T47D (cell line): ENCODE measurements at places on chromosomes 3 and 15.
A peak's percentile ranks its signal among the peaks of the same experiment; 100 is the strongest.

GRCh38 chr3:65181391-65181871 is 493.6 kb upstream of the ADAMTS9 start:
- DNase-seq = no peak

DNA sequence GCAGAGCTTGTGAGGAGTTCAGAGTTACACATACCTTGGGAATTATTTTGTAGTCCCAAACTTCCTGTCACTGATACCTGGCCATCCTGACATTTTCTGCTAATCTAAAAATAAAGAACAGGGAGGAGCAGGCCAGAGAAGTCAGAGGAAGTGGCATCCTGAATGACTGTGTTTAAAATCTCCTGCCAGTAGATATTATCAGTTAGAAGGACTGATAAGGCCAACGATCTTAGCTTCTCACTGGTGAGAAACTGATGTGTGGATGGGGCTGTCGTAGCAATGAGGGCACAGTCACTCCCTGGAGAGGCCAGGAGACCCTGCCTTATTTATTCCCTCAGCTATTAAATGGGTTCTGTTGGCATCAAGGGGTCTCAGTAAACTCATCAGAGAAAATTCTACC is 115.1 kb downstream of the DGKG start:
- no peak for DNase-seq

- no peak for DNase-seq
These were observed 184.9 kb downstream of the ATG7 start for GRCh38 chr3:11457135-11457534.

- no peak for DNase-seq
These were observed 311.5 kb downstream of the SV2B start for GRCh38 chr15:91411586-91411985.

DNA sequence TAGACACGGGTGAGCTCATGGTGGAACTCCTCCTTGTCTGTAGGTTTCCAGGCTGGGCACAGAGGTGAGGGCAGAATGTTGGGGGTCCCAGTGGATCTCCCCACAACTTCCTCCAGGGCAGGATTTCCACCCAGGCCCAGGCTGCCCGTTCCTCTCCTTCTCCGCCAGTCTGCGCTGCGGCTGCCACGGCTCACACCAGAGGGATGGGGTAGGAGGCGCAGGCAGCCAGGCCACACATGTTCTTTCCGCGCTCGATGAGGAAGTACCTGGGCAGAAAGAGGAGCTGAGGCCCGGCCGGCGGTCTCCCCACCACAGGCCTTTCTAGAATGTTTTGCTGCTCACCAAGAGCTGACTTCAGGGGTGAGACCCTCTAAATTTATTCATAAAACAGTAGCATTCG is 22.9 kb downstream of the CTSH start:
- DNase-seq = no peak

- DNase-seq = peak; percentile 64
These were observed 593 bp downstream of the CIAO2A start for GRCh38 chr15:64092864-64093626.
